ENCODE measurements at places on chromosomes 1 and 21.

DNA sequence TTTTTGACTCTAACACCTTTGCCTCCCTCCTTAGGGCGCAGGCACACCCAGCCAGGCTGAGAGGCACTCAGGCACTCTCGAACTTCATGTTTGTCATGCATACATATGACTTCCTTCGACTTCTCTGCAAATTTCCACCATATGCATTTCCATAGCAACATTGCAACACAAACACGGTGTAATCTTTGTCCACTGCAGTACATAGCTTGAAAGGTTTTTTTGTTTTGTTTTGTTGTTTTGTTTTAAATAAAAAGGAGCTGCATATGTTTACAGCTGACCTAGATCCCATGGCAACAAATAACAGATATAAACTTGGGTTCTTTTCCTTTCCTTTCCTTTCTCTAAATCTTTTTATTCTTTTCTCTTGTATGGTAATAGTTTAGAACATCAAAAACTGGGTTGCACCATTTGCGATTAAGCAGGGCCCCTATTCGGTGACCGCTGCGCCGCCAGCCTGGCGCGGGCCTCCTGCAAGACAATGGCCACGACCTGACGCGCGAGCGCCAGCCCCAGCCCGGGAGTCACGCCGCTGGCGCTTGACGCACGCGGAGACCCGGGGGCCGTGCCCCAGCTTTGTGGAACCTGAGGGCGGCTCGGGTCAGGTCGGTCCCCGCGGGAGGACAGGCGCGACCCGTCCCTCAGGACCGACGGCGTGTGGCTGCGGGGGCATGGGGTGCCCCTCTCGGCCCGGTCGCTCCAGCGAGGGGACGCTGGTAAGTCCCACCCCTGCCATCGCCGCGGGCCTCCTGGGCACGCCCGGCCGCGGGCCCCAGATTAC, 35.2 kb downstream of the CCN1 start:
- no peak for DNase-seq

DNA sequence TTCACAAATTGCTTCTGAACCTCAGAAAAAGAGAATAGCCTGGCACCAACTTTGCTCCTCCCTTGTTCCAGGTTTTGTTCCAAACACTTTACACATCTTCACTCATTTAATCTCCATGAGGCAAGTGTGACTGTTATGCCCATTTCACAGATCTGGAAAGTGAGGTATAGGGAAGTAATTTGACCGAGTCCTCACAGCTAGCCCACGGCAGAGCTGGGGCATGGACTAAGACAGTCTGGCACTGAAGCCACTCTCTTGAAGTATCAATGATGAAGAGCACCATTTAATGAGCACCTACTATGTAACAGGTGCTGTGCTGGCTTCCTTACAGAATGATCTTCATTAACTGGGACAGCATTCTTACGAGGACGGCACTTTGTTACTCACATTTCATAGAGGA, 19.0 kb downstream of the C1QB start:
- DNase-seq = no peak

GRCh38 chr1:92884195-92884594, 52.4 kb downstream of the RPL5 start:
- no peak for DNase-seq

DNA sequence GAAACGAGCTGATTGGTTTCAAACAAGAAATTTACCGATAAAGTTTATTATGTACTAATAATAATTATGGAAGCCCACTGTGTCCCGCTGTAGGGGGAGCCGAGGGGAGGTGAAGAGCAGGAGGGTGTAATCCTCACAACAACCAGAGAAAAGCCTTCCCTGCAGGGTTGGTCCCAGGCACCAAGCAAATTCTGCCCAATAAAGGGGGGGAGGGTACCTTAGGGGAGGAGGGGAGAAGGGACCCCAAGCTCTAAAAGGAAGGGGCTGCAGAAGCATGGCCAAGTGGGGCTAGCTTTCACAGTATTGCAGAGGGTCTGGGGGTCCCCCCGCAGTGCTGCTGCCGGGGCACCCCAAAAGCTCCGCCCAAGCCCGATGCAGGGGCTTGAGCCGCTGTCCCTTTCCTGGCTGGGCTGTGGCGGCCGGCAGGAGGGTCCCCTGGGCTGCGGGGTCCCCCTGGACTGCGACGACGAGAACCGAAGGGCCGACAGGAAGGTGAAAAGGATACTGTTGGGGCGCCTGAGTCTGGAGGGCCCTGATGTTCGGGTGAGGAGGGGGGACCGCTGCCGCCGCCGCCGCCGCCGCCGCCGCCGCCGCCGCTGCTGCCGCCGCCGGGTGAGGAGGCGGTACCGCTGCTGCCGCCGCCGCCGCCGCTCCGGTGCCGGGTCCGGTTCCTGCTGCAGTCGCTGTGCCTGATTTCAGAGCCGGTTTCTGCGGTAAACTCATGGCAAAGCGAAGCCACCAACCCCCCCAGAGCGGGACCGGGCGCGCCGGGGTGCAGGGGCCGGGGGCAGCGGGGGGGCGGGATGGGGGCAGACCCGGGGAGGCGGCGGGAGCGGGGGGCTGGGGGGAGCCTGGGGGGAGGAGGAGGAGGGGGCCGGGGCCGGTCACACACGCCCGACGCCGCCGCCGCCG, 771 bp downstream of the EIF4G3 start:
- peak; percentile 25 for DNase-seq

DNA sequence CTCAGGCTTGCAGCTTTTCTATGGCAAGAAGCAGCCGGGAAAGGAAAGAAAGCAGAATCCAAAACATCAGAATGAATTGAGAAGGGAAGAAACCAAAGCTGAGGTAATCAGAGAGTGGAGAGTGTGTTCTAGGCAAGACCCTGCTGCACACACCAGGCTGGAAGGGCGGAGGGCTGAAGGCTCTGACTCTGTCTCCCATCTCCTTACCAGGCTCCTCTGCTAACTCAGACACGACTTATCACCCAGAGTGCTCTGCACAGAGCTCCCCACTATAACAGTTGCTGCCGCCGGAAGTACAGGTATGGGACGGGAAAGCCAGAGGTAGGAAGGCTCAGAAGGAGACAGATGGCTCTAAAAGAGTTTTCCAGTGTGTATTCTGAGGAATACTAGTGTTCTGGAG, 1.2 kb downstream of the SCNM1 start:
- no peak for DNase-seq

GRCh38 chr21:34116569-34116968, 43.2 kb downstream of the MRPS6 start:
- DNase-seq = no peak

GRCh38 chr1:79599257-79599656, 592.7 kb upstream of the ADGRL4 start:
- no peak for DNase-seq

- no peak for DNase-seq
Observed at GRCh38 chr1:113811156-113811887, 954 bp downstream of the RSBN1 start.

DNA sequence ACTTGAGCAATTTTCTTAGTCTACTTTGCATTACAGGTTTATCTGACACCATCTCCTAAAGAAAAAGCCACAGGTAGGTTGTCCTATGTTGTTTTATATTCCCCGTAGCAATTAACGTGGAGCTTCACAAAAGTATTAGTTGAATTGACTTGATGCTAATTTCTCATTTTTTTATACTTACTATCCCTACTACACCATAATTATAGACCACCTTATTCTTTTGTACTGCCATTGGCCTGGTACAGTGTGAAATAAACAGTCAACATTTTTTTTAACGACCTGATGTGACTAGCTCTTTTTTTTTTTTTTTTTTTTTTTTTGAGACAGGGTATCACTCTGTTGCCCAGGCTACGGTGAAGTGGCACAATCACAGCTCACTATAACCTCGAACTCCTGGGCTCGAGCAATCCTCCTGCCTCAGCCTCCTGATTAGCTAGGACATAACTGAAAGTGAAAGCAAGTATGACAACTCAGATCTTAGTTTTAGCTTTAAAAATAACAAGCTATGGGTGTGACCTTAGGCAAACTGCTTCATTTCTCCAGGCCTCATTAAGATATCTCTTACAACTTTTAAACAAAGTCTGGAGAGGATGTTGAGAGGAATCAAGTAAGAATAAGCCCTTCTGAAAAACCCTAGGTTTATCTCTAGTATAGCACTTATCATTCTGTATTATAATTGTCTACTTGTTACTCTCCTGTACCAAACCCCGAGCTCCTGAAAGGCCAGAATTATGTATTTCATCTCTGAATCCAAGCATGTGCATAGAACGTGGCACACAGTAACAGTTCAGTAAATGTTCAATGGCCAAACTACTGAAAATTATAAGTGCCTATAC, 49.5 kb downstream of the LUZP1 start:
- DNase-seq = peak; percentile 67

DNA sequence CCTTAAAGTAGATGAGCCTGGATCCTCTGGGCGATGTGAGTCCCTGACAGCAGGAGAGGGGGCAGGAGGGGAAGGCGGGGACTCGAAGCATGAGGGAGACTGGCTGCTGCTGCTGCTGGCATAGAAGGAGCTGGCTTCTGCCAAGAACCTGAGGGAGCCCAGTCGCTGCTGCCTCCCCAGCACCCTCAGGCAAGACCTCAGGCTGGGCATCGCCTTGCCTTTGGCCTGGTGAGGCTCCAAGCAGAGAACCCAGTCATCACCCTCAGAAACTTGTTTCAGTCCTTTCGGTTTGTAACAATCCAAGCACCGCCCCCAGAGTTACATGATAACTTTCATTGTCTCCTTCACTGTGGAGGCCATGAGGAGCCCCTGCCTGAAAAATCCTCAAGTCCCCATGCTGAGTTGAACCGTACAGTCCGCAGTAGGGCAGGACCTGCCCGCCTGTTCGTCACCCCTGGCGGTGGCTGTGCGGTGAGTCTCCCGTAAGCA, 38.8 kb downstream of the POFUT2 start:
- no peak for DNase-seq

GRCh38 chr1:206737729-206738201, 32.8 kb upstream of the IL19 start:
- no peak for DNase-seq

GRCh38 chr1:205986292-205986691, 16.9 kb downstream of the RAB7B start:
- no peak for DNase-seq

DNA sequence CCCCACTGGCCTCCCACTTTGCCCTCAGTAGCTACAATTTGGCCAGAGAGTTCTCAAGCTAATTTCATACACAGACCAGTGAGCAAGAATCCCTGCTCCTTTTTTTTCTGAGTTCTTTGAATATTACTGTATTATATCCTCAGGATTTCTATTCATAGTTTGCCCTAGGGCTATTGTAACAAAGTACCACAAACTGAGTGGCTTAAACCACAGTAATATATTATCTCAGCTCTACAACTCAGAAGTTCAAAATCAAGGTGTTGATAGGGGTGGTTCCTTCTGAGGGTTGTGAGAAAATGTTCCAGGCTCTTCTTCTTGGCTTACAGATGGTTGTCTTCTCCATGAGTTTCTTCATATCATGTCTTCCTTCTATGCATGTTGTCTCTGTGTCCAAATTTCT, 289.4 kb upstream of the ESRRG start:
- DNase-seq = no peak

- peak; percentile 71 for DNase-seq
Observed at GRCh38 chr1:233113009-233113879, 162.8 kb downstream of the NTPCR start.

DNA sequence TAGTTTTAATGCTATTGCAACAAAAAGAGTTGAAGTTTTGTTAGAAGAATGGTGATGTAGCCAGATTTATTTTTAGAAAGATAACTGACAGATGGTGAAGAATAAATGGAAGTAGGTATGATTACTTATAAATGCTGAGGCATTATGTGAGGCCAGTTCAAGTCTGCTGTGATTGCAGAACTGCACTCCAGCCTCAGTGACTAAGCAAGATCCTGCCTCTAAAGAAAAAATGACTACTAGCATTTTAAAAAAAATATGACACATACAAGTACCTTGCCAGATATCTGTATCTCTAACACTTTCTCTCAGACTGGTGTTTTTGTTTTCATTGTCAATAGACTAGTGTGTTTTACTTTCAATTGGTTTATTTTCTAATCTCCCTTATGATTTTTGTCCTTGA, 1242.4 kb upstream of the ADGRL4 start:
- no peak for DNase-seq

- peak; percentile 82 for DNase-seq
Observed at GRCh38 chr1:27395441-27396195, 3.2 kb downstream of the GPR3 start.

- no peak for DNase-seq
Observed at GRCh38 chr1:77394166-77394565, 112.3 kb downstream of the AK5 start.

GRCh38 chr21:37460196-37460595, 93.6 kb downstream of the DYRK1A start:
- no peak for DNase-seq

DNA sequence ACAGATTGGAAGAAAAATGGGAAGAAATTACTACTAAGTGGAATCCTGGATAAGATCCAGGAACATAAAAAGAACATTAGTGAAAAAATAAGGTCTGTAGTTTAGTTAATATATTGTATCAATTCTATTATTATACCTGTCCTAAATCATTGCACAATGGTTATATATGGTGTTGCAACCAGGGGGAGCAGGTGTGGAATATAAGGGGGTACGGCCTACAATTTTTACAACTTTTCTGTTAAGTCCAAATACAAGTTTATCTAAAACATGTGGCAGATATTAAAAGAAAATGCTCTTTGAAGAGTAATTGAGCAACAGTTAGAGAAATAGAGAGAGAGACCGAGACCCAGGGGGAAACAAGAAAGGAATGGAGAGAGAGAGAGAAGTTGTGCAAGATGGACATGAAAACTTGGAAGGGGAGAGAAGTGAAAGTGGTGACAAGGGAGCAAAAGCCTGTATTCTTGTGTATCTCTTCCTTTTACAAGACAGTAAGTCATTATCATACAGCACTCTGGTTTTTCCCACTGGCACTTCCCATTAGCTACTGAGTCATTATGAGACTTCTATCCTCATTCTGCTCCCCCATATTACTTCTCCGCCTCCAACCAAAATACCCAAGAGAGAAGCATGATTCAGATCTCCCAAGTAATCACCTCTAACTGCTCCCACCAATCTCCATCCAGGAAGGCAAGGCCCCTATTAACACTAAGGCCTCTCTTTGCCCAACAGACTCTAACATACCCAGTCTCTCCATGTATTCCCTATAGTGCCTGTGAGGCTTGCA, 22.3 kb upstream of the TRAF3IP3 start:
- no peak for DNase-seq

GRCh38 chr1:172845371-172845770, 186.5 kb downstream of the FASLG start:
- peak; percentile 26 for DNase-seq

GRCh38 chr1:36824390-36824861, 209.9 kb downstream of the GRIK3 start:
- DNase-seq = no peak

GRCh38 chr1:171142416-171143385, 42.4 kb upstream of the FMO2 start:
- no peak for DNase-seq

- DNase-seq = no peak
Observed at GRCh38 chr1:151476083-151476482, 16.8 kb upstream of the POGZ start.

GRCh38 chr1:234918181-234918841, 210.3 kb downstream of the TOMM20 start:
- DNase-seq = no peak
